ENCODE measurements at places on chromosomes 5 and 9.

GRCh38 chr9:36415822-36416525 is 15.9 kb upstream of the RNF38 start:
- no peak overlapping the region for H3K27ac ChIP-seq
- no peaks in the 10 kb centered on the region for H3K36me3 ChIP-seq
- no peaks in the 10 kb centered on the region for H3K27me3 ChIP-seq
- DNase-seq: no peak
- H3K4me3 ChIP-seq: no peak overlapping the region

GRCh38 chr5:10867389-10868303 is 106.6 kb upstream of the DAP start:
- DNase-seq: no peak
- H3K4me1 ChIP-seq: no peaks in the 10 kb centered on the region
- no peaks in the 10 kb centered on the region for H3K36me3 ChIP-seq

- H3K36me3 ChIP-seq: no peaks in the 10 kb centered on the region
- peak overlapping the region; percentile 70 for H3K27ac ChIP-seq
- no peak for DNase-seq
- H3K4me3 ChIP-seq: peak overlapping the region; percentile 76
- no peaks in the 10 kb centered on the region for H3K27me3 ChIP-seq
Measured at GRCh38 chr9:128724744-128725211, 851 bp upstream of the ZDHHC12 start.

- peak; percentile 29 for DNase-seq
- no peaks in the 10 kb centered on the region for H3K36me3 ChIP-seq
Measured at GRCh38 chr9:70438341-70438928, 24.0 kb upstream of the KLF9 start.

DNA sequence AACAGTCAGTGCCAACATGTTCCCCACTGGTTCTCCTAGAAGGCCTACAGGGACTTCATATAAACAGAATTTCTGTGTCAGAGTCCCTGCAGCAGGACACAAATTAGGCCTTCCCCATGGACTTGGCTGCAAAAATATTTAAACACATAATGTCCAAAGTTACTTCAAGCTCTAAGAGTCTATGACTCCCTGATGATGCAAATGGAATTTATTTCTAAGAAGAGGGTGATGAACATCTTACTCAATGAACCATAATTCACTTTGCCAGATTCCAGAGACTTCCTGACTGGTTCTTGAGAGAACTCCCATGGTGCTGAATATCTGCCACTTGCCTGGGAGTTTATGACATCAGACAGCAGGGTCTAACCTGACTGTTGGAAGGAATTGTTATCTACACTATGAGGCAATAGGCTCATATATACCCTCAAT is 32.7 kb upstream of the ADRA1B start:
- H3K27ac ChIP-seq: peak overlapping the region; percentile 86
- H3K4me1 ChIP-seq: peaks cover 16% of the 10 kb centered on the region
- no peaks in the 10 kb centered on the region for H3K27me3 ChIP-seq
- DNase-seq: no peak

DNA sequence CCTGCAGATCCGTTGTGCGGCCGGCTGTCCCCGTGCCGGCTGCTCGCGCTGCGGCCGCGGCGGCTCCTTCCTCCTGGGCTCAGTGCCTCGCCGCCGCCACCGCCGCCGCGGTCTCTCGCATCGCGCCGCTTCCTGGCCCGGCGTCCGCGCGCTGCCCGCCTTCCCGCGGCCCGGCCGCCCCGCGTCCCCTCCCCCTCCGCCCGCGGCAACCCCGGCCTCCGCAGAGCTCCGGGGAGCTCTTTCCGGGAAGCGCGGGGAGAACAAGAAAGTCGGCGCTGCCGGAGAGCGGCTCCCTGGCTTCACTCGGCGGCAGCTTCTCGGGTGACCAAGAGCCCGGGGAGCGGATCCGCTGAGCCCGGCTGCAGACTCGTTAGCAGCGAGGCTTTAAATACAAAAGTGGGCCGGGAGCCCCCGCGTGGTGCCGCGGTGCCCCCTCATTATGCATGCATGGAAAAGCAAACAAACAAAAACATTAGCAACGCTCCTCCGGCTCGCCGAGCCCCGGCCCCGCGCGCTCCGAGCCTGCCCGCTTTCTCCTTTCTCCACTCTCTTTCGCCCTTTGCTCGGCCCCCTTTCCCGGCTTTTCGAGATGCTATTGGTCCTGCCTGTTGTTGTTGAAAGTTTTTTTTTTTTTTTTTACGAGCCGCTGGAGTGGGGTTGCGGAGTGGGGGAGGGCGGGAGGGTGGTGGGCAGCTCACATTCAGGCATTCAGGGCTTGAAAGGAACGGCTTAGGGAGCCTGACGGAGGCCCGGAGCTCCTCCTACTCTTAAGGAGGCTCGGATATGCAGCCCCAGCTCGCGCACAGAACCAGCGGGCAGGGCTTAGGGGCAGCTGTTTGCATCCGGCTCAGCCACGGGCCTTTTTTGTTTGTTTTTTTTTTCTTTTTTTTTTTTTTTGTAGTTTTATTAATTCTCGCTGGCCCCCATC is at the start of gene GAS1:
Gene GAS1, minus strand, starts transcription at position 361 of the 928 bp plus-strand sequence. CDS start 727 bp downstream, outside the sequence.
- H3K27ac ChIP-seq: peak within 1 kb of the TSS; percentile 79
- DNase-seq: peak; percentile 61
- peaks cover 4% of the 10 kb centered on the region for H3K4me1 ChIP-seq
- no peaks in the 10 kb centered on the region for H3K27me3 ChIP-seq
- peak within 1 kb of the TSS; percentile 91 for H3K4me3 ChIP-seq

DNA sequence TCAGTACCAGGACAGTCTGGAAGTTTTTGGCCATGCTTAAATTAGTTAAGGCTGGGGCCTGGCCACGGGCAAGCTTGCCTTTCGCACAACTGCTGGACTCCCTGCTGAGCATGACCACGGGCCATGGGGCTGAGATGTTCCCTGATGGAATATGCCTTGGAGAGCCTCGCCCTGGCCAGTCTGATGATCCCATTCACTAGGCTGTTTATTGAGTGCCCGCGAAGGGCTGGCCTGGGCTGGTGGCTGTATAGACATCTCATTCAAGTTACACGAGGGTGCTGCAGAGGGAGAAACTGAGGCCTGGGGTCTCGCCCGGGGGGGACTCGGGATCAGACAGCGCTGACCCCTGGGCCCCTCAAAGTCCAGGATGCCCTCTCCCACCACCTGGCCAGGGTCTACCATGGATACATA is 7.8 kb upstream of the RXRA start:
- H3K27me3 ChIP-seq: no peaks in the 10 kb centered on the region
- no peak overlapping the region for H3K4me3 ChIP-seq

DNA sequence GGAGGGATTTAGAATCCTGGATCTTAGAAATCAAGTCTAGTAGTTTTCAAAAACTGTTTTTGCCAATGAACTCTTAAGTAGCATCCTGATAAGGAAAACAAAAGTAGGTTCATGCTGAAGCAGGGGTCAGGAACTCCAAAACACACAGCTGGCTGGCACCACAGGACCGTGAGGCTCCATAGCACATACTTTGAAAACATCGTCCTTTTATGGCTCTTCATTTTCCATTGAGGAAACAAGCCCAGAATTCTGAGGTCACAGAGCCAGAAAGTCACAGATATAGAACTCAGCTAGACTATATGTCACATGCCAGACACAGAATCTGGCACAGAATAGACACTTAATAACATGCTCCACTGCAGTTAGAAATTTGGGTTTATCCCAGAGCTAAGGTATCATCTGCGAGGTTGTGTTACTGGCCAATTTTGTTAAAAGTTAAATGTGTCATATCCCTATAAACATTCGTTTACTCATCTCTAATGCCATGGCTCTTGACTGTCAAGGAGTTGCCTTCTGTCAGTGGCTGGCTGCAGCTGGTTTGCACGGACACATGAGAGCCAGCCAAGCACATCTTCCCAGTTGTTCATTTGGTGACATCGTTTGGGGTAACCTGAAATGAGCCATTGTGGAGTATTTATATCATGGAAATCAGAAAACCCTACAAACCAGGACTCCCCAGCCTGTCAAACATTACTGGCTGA is 58.8 kb downstream of the FAM78A start:
- no peak overlapping the region for H3K27ac ChIP-seq
- H3K27me3 ChIP-seq: no peaks in the 10 kb centered on the region
- peaks cover 16% of the 10 kb centered on the region for H3K36me3 ChIP-seq
- peaks cover 3% of the 10 kb centered on the region for H3K4me1 ChIP-seq

DNA sequence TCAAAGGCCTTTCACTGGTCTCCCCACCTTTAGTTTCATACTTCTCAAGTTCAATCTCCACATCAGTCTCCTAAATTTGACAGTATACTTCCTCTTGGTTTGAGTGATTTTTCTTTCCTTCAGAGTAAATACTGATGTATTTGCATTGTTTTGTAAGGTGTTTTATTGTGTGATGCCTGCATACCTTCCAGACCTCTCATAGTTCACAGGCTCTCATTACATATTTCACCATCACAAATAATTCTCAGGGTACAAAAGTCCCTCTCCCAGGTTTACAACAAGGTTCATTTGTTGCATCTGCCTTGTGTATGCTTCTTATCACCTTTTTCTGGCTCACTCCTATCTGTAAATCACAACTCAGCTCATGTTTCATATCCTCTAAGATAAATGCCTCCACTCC is 22.2 kb upstream of the TUSC1 start:
- no peak for DNase-seq
- H3K27ac ChIP-seq: no peak overlapping the region
- H3K4me3 ChIP-seq: no peak overlapping the region
- H3K36me3 ChIP-seq: no peaks in the 10 kb centered on the region

- no peak overlapping the region for H3K27ac ChIP-seq
- H3K4me1 ChIP-seq: no peaks in the 10 kb centered on the region
- no peak overlapping the region for H3K4me3 ChIP-seq
- peaks cover 7% of the 10 kb centered on the region for H3K36me3 ChIP-seq
- no peak for DNase-seq
Measured at GRCh38 chr9:92663951-92664350, 6.0 kb downstream of the IPPK start.

- H3K4me3 ChIP-seq: no peak overlapping the region
- no peaks in the 10 kb centered on the region for H3K27me3 ChIP-seq
- peaks cover 5% of the 10 kb centered on the region for H3K4me1 ChIP-seq
- no peaks in the 10 kb centered on the region for H3K36me3 ChIP-seq
Measured at GRCh38 chr5:609506-609905, 2.6 kb upstream of the CEP72 start.

- peaks cover 20% of the 10 kb centered on the region for H3K4me1 ChIP-seq
- H3K36me3 ChIP-seq: peaks cover 6% of the 10 kb centered on the region
- peak within 1 kb of the TSS; percentile 75 for H3K4me3 ChIP-seq
- no peak for DNase-seq
- peak within 1 kb of the TSS; percentile 96 for H3K27ac ChIP-seq
Measured at GRCh38 chr5:178130576-178131445, at the start of gene RMND5B. TSS of gene RMND5B (plus strand) at chr5:178131014. CDS start at chr5:178138120, 7,106 bp downstream.

GRCh38 chr5:174065528-174066197 is 20.2 kb downstream of the NSG2 start:
- H3K4me3 ChIP-seq: no peak overlapping the region
- H3K27ac ChIP-seq: no peak overlapping the region
- no peaks in the 10 kb centered on the region for H3K27me3 ChIP-seq
- DNase-seq: no peak
- no peaks in the 10 kb centered on the region for H3K4me1 ChIP-seq
- H3K36me3 ChIP-seq: no peaks in the 10 kb centered on the region

- no peak overlapping the region for H3K4me3 ChIP-seq
- no peak overlapping the region for H3K27ac ChIP-seq
- H3K4me1 ChIP-seq: peaks cover 9% of the 10 kb centered on the region
- no peaks in the 10 kb centered on the region for H3K36me3 ChIP-seq
- no peaks in the 10 kb centered on the region for H3K27me3 ChIP-seq
Measured at GRCh38 chr9:123318202-123318601, 37.8 kb upstream of the CRB2 start.

All from thoracic aorta (tissue), 2 donors.